ENCODE measurements at places on chromosomes 6 and 20. TPM values are rescaled to one million over a fixed set of nuclear protein-coding genes. Genes with fewer than 3 reads are reported as not detected.
A peak's percentile ranks its signal among the peaks of the same experiment; 100 is the strongest.

DNA sequence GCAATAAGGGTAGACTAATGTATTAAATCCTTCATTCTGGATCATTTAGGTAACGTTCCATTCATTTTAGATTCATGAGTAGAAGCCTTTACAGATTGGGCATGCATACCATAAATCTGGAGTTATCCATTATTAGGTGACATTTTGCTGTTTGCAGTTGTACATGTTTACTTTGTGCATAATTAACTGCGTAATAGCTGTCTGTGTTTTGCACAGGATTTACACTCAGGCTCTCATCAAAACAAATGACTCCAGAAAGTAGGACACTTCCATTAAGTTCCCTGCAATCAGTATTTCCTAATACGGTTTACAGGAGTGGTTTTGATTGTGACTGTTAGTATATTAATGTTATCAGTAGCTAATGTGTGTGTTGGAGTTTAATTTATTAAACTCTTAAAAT, 997.4 kb downstream of the HACE1 start:
- no peak for DNase-seq

The HCRTR2 gene
- not detected for total RNA-seq

DNA sequence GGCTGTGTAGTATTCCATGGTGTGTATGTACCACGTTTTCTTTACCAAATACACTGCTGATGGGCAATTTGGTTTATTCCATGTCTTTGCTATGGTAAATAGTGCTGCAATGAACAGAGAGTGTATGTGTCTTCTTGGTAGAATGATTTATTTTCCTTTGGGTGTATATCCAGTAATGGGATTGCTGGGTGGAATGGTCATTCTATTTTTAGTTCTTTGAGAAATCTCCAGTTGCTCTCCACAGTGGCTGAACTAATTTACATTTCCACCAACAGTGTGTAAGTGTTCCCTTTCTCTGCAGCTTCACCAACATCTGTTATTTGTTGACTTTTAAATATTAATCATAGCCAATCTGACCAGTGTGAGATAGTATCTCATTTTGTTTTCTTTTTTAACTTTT, 13.9 kb downstream of the CST9L start:
- DNase-seq = no peak

The PNRC1 gene
- 213 TPM for total RNA-seq

GRCh38 chr6:25535632-25536225, 116.3 kb upstream of the SCGN start:
- DNase-seq = no peak

The FUCA2 gene
- 23.2 TPM for total RNA-seq

GRCh38 chr6:10580570-10580969, 59.4 kb downstream of the GCNT2 start:
- no peak for DNase-seq

- DNase-seq = no peak
Measured at GRCh38 chr20:47035026-47035590, 140.5 kb downstream of the EYA2 start.

The APMAP gene
- total RNA-seq = 23.8 TPM

GRCh38 chr20:16624106-16624505, 50.9 kb upstream of the KIF16B start:
- no peak for DNase-seq

DNA sequence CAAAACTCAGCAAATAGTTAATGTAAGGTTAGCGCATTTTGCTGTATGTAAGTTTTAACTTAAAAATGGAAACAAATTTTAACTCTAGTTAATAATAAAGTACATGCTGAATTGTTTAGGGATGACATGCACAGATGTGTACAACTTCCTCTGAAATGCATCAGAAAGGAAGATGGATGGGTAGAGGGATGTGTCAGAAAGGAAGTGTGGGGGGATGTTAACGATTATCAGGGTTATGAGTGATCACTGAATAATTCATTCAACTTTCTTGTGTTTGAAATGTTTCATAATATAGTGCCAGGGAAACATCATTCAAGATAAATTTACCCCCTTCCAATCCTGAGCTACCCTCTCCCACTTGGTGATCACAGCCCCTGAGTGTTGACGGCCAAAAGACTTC, 87.6 kb downstream of the FOXA2 start:
- DNase-seq = no peak

GRCh38 chr6:76706631-76707030, 634.2 kb upstream of the IMPG1 start:
- no peak for DNase-seq

GRCh38 chr6:139510040-139510790, 135.8 kb upstream of the CITED2 start:
- DNase-seq = no peak

The CPNE5 gene
- total RNA-seq = 10.4 TPM

DNA sequence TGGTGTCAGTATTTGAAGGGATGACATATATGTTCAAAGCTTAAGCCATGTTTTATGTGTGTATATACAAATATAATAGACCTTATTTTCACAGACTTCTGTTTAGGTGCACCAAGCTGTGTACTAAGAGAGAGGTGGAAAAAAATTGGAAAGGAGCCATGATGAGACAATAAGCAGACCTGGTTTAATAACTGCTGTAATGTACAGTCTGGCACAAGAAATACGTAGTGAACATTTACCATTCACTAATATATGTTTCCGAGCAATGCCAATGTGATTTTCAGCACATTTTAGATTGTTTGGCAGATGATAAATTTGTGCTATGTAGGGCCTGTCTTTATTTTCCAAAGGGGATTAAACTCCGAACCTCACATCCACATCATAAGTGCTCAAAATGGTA, 116.3 kb downstream of the KHDC1L start:
- DNase-seq = no peak

The NKX2-2 gene
- total RNA-seq = not detected

DNA sequence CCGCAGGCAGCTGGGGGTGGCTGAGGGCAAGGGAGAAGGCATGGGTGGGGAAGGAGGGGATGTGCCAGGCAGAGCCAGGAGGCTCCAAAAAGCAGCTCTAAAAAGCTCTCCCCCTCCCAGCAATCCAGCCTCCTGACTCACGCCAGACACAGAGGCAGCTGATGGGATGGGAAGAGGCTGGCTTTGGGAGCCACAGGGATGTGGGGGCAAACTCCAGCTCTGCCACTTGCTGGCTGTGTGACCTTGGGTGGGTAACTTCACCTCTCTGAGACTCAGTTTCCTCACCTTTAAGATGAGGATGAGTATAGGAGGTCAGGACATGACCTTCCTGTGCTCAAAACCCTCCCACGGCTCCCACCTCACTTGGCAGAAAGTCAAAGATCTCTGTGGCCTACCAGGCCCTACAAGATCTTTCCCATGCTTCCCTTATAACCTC, 148.9 kb downstream of the CEBPB start:
- DNase-seq = no peak

The HLA-DMB gene
- total RNA-seq = 75.1 TPM

- no peak for DNase-seq
Measured at GRCh38 chr6:137399881-137400443, 94.2 kb downstream of the OLIG3 start.

The OOEP gene
- not detected for total RNA-seq

DNA sequence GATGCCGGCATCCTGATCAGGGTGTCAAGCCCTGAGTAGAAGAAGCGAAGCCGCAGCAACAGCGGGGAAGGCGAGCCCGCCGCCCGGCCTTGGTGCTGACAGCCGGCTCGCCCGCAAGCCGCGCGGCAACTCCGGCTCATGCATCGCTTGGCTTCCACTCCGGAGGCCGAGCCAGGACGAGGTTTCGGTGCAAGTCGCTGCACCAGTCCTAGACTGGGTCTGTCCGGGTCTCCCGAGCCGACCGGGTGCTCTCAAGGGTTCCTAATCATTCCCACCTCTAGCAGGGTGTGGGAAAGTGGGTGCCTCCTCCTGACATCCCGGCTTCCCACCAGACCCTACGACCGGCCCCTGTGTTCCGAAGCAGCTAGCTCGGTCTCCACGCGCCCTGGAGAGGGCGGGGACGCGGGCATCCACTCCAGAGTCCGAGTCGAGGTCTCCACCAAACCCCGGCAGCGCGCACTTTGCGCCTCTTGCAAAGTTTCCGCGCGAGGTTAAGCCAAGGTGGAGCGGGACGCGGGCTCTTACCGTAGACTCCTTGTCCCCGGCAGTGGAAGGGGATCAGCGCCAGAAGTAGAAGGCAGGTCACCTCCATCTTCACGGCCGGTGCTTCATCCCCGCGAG, 1.4 kb downstream of the MDGA1 start:
- DNase-seq = peak; percentile 19

GRCh38 chr6:155544677-155545076, 89.0 kb upstream of the NOX3 start:
- DNase-seq = no peak

The MICA gene
- total RNA-seq = 11.5 TPM

DNA sequence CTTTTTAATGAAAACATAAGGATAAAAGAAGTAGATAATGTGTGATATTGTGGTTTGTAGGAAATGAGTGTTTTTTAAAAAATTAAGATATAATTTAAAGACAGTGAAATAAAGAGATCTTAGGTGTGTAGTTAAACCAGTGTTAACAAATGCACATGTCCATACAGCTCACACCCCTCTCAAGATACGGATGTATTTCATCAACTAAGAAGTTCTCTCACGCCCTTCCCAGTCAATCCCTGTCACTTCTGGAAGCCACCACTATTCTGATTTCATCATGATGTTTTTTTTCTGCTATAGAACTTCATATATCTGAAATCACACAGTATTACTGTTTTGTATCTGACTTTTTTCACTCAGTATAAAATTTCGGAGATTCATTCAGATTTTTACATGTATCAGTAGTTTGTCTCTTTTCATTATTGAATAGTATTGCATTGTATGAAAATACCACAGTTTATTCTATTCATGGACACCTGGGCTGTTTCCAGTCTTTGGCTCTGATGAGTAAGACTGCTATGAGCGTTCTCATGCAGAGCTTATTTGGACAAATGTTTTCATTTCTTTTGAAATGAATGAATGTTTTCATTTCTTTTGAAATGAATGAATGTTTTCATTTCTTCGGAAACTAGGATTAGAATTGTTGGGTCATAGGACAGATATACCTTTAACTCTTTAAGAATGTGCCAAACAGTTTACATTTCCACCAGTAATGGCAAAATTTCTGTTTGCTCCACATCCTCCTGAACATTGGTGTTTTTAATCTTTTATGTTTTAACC, 49.7 kb upstream of the ELOVL5 start:
- no peak for DNase-seq

The PTCRA gene
- total RNA-seq = not detected

The SPTLC3 gene
- total RNA-seq = 3.6 TPM
